ENCODE measurements at places on chromosomes 3 and 15. TPM values are rescaled to one million over a fixed set of nuclear protein-coding genes. Genes with fewer than 3 reads are reported as not detected.

CSK gene
- 27.9 TPM for total RNA-seq

PTH1R gene
- total RNA-seq = under 0.01 TPM

TMEM158 gene
- total RNA-seq = 2.8 TPM

KIF15 gene
- 2.9 TPM for total RNA-seq

DCBLD2 gene
- 19.4 TPM for total RNA-seq

GOLGA8O gene
- total RNA-seq = 0.13 TPM

DNA sequence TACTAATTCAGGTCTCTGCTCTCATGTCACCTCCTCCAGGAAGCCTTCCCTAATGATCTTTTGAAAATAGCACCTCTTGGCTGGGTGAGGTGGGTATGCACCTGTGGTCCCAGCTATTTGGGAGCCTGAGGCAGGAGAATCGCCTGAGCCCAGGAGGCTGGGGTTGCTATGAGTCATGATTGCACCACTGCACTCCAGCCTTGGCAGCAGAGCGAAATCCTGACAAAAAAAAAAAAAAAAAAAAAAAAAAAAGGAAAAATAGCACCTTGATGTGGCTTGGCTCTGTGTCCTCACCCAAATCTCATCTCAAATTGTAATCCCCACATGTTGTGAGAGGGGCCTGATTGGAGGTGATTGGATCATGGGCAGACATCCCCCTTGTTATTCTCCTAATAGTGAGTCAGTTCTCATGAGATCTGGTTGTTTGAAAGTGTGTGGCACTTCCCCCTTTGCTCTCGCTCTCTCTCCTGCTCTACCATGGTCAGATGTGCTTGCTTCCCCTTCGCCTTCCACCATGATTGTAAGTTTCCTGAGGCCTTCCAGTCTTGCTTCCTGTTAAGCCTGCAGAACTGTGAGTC lies 11.2 kb upstream of the RNU6-1 start:
- no peak for DNase-seq

DNA sequence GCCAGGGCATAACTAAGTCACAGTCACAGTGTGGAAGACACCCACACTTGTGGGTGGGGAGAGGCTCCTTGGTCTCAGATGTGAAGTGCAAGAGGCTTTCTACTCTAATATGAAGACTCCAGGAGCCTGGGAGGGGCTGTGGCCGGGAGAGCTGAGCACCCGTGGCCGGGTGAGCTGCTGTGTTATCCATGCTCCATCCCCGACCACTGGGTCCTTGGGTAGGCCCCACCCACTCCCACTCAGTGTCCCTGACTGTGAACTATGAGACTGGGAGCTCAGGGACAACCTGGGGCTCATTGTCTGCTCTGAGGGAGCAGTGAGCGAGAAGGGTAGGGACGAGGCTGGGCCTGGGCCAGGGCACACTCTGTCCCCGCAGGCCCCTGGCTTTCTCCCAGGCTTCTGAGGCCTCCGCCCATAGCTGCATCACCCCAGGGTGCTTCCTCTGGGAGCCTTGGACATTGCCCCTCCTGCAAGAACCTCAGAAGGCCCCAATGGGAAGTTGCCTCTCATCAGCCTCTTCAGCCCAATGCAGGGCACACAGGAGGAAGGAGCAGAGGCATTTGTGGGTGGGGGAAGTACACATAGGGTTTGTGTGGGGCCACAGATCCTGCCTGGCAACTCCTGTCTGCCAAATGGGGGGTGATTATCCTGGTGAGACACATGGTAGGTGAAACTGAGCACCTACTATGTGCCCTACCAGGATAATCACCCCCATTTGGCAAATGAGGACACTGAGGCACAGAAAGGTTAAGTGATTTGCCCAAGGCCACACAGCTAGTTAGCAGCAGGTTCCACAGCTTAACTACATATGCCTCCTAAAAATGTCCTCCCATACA lies 2.4 kb downstream of the ANPEP start:
- no peak for DNase-seq

- DNase-seq = peak; percentile 73
These were observed 6.0 kb downstream of the MUC13 start for GRCh38 chr3:124928333-124929202.

DNA sequence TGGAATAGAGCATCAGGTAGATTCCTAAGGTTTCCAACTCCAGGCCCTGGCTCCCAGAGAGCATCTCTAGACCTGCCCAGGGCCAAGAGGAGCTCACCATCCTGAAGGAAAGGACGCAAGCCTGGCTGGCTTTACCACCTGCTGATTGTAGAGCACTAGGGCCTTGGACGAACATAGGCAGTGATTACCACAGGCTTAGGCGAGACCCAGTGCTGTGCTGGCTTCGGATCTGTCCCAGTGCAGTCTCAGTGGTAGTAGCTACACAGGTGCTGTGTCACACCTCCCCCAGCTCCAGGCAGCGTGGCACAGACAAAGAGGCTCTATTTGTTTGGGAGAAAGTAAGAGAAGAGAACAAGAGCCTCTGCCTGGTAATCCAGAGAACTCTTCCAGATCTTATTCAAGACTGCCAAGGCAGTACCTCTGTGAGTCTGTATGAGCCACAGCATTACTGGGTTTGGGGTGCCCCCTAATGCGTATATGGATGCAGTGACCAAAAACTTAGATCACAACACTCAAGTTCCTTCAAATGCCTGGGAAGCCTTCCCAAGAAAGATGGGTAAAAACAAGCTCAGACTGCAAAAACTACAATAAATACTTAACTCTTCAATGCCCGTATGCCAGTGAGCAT lies 25.4 kb downstream of the ISG20 start:
- DNase-seq = no peak

DNA sequence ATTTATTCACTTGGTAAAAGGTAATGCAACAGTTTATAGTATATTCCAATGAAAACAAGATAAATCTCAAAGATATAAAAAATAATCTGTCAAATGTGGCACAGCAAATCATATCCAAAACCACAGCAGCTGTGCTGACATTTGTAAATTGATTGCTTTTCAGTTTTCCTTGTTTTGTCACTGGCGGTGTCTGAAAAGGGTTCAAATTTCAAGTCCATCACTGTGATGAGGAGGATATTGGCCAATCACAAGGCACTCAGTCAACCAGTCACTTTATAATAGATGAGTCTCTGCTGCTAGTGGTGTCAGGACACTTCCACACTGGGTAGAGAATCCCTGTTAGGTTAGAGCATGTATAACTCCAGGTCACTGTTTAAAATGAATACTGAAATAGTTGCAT lies 154.8 kb downstream of the SLC9A9 start:
- DNase-seq = no peak

DNA sequence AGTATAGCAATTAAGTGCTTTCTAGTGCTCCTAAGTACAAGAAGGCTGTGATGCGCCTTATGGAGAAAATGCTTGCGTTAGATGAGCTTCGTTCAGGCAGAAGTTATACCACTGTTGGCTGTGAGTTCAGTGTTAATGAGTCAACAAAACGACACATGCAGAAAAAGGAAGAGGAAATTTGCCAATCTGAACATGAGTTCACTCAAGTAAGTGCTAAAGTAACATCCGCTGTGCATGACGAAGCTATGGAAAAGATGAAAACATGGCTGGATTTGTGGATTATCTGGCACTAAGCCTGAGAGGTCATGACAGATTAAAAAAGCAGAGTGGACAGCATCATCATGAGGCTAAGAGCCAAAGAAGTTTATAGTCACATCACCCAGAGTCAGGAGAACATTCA lies 36.9 kb downstream of the SH3BP5 start:
- peak; percentile 98 for DNase-seq

DNA sequence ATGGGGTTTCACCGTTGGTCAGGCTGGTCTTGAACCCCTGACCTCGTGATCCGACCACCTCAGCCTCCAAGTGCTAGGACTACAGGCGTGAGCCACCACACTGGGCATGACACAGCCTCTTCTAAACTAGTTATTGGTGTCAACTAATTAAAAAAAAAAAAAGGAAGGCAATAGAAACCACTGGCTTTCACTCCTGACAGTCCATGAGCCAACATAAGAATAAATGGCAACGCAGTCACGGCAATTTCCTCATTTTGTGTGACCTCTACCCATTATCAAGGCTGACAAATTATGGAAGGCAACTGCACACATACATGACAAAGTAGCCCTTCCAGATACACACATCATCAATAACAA lies 5.9 kb downstream of the ARHGEF3 start:
- no peak for DNase-seq

All from dermis microvascular lymphatic vessel endothelial cell (primary cell).